ENCODE measurements at places on chromosomes 1 and 21.

- no peak for DNase-seq
These were observed 139.8 kb downstream of the SPATA17 start for GRCh38 chr1:217770918-217771317.

DNA sequence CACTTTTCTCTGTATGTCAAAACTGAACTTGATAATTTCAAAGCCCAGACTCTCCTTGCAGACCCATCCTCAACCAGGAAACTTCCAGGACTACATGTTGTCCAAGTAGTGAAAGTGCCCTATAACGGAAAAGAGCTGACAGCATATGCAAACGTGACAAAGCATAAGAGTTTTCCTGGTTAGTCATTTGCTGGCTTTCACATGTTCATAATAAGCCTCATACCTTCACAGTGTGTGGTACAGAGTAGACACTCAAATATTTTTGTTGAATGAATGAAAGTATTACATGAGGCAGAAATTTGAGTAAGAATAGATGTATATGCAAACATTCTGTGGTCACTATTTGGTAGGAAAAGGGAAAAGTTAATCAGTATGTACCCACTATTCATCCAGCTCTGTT, 473.3 kb downstream of the MRPL39 start:
- DNase-seq, result no peak

- no peak for DNase-seq
These were observed 3.7 kb downstream of the SLC19A1 start for GRCh38 chr21:45538381-45539045.

- no peak for DNase-seq
These were observed 13.2 kb downstream of the TMED5 start for GRCh38 chr1:93167006-93167405.

DNA sequence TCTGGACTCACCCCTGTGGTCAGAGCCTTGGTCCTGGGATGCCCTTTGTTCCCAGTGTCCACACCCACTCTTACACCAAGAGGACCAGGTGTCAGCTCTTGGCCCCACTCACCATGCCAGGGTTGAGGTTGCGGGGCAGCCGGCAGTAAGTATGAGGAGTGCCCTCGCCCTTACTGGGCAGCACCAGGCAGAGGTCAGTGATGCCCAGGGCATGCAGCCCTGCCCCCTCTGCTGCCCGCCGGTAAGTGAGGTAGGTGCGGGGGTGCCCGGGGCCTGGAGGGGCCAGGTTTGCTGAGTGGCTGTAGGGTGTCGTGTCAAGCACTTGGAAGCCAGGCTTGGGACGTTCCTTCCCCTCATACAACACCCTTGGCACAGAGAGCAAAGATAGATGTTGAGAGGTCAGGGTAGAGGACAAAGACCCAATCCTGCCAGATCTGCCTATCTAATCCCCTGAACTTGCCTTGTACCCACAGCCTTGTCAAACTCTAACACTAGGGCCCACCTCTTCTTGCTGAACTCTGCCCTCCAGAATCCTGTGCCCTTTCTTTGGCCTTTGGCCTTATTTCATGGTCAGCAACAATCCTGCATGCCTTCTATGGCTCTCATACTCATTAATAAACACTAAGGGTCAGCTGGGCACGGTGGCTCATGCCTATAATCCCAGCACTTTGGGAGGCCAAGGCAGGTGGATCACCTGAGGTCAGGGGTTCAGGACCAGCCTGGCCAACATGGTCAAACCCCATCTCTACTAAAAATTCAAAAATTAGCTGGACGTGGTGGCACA, 3.6 kb downstream of the DENND4B start:
- no peak for DNase-seq

Data from Calu3 (cell line).